ENCODE measurements at places on chromosomes 1 and 21.

DNA sequence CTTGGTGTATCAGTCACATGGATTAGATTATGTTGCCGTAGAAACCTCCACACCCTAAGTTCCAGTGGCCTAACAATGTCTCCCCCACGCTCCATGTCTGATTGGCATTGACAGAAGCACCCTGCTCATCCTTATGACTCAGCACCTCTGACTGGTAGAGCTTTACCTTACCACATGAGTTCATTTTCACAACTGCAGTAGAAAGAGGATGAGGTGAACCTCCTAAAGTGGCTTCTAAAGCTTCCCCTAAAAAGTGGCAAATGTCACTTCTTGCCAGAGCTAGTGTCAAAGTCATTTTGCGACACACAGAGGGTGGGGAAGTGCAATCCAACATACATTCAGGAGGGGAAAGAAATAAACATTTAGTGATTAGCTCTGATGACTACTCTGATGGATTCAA, 30.6 kb upstream of the LYPD8 start:
- no peak for ATAC-seq

GRCh38 chr1:202171292-202172014, 11.1 kb upstream of the PTPN7 start:
- no peak for ATAC-seq

- no peak for ATAC-seq
These were observed 510.8 kb upstream of the B3GALT2 start for GRCh38 chr1:193697115-193697762.

GRCh38 chr1:36699113-36699911, 216.6 kb upstream of the CSF3R start:
- ATAC-seq = no peak

DNA sequence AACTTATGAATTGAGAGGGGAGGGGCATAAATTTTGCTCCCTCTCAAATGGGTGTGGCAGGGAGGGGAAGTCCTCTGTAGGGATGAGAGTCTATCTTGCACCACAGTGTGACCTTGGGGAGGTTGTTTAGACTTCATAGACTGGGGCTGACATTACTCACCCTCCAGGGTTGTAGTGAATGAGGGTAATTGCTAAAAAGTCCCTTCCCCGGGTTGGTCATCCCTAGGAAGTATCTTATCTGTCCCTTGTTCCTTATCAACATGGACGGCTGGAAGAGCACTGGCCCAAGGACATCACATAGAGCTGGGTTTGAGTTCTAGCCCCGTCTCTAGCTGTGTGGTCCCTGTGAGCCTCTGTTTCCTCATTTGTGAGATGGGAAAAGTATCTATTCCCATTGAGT, 52.4 kb upstream of the SLC2A1 start:
- no peak for ATAC-seq

DNA sequence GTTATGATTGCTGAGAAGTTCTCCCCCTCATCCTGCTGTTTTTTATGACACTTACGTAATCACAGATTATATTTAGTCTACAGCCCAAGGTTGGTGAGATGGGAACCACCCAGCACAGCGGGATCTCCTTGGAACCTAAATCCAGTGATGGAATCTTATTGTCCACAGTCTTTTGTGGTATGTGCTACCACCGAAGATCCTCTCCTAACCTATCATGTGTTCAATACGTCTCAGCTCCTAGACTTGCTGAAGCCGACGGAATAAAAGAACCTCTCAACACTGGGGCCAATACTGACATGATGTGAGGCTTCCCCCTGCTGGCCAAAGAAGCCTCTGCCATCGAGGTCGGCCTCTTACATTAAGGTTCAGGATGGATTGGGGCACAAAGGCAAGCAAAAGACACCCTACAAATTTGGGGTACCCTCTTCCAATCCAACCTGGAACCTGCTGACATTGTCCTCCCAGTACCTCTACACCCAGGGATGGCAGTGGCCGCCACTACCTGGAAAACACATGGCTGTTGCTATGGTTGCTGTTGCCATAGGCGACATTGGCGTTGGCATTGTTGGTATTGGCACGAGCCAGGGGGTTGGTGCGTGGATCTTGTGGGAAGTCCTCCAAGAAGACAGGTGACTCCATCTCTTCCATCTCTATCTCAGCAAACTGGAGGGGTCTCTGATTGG, 19.4 kb upstream of the KIF21B start:
- peak; percentile 87 for ATAC-seq

DNA sequence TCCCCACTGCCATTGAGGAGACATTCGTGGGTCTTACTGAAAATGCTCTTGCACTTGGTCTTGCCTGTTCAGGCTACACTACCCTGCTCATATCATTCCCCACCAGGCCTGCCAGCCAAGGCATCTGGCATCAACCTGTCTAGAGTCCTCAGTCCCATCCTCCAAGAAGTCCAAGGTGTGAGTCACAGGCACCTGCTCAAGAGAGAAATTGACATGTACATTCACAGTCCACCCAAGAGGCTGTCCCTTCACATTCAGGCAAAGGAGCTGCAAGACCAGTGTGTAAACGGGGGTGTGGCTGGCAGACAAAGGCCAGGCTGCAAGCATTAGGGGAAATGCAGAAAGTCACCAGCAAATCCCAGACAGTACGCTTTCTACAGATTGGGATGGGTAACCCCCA, 13.1 kb upstream of the PLA2G2C start:
- no peak for ATAC-seq

GRCh38 chr1:234484991-234485739, 6.2 kb upstream of the TARBP1 start:
- ATAC-seq = no peak

GRCh38 chr1:4756851-4757580, 102.6 kb downstream of the AJAP1 start:
- no peak for ATAC-seq

DNA sequence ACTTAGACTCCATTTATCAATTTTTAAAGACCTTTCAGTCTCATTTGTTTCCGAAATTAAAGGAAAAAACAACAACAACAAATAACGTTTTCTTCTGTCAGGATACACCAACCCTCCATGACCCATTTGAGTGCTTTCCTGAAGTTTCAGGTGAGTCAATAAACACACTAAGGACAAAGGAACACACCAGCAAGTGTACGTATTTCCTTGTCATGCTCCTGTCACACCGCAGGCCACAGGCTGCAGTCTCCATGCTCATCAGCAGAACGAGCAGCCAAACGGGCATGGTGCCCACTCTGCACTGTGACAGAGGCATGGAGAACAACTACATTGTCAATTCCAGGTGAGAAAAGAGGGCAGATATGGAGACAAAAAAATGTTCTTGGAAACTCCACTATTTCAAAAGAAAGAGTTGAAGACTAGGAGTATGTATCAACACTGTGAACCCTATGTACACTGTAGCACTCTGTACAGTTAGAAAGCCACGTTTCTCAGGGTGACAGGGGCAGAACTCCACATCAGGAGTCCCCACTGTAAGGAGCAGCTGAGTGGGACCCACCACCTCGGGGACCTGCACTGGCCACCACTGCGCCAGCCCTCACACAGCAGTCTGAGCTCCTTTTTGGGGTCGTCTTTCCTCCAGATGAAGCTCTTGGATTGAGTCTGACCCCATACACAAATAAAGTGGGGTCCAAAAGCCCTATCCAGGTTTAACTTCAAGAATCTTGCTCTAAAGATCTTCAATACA, 2.6 kb downstream of the PTTG1IP start:
- ATAC-seq = no peak

DNA sequence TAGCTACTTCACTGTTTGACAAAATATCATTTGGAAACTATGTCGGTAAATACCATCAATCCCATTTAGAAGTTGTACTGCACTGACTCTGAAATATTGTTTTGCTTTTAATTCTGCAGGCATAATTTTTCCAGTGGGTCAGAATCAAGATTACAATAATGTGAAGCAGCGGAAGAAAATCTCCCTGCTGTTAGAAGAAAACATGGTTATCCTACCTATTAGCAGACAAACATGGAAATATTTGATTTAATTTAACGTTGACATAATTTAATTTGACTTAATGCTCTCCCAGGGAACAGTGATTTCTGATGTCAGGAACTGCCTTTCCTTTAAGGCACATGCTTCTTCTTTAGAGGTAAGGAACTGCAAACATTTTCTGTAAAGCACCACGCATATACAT, 634.0 kb downstream of the LTN1 start:
- ATAC-seq = no peak

GRCh38 chr1:247539215-247539614, 3.0 kb upstream of the OR2C3 start:
- ATAC-seq = no peak

DNA sequence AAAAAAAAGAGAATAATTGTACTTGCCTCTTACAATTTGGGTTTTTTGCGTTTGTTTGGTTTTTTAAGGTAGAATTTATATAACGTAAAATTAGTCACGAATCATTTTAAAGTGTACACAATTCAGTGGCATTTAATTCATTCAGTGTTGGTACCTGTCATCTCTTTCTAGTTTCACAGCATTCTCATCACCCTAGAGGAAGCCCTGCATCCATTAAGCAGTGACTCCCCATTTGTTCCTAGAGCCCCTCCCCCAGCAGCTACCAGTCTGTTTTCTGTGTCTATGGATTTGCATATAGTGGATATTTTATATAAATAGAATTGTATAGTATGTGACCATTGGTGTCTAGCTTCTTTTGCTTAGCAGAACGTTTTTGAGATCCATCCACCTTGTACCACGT, 233.2 kb upstream of the FMN2 start:
- ATAC-seq = no peak

GRCh38 chr1:6464514-6464836, 1.5 kb downstream of the TNFRSF25 start:
- ATAC-seq = no peak

GRCh38 chr21:29586696-29587095, 288.0 kb downstream of the BACH1 start:
- ATAC-seq = no peak

GRCh38 chr1:240001177-240001740, 90.4 kb upstream of the FMN2 start:
- no peak for ATAC-seq

DNA sequence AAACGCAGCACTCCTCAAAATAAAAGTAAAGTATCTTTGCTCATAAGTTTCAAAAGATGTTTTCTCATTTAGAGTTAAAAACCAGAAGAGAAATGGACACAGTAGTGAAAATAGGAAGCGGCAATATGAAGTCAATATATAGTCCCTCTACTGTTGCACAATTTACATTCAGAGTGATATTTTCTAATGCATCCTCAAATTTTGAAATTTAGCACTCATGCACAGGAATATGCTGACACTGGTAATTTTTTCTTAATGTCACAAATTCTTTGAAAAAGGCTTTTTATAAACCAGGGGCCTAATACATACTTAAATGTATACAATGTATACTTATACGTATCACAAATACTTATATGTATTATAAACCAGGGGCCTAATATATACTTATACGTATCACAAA, 19.5 kb downstream of the ST7L start:
- no peak for ATAC-seq

- ATAC-seq = no peak
These were observed 375.4 kb downstream of the COL11A1 start for GRCh38 chr1:102732927-102733326.

DNA sequence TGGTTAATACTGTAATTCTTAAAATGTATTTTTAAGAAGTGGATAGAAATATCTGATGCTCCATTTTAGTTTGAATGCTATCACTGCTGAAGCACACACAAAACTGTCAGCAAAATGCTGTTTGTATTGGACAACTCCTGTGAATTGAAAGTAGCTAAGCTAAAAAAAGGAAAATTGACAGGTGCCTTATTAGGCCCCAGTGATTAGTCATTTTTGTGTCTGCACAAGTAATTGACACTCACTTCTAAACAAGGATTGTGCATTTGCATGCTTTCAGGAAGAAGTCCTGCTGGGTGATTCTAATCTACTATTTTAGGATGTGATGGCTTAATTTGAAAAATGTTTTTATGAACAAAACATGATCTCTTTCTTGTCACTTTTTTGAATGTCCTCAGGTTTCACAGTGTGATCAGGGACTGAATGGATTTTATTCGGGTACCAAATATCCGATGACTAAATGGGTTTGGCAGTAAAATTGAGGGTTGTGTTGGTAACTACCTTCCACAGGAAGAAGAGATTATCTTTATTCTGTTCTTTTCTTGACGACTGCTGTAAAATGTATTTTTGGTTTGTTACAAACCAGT, 13.0 kb upstream of the MAP3K7CL start:
- ATAC-seq = no peak

DNA sequence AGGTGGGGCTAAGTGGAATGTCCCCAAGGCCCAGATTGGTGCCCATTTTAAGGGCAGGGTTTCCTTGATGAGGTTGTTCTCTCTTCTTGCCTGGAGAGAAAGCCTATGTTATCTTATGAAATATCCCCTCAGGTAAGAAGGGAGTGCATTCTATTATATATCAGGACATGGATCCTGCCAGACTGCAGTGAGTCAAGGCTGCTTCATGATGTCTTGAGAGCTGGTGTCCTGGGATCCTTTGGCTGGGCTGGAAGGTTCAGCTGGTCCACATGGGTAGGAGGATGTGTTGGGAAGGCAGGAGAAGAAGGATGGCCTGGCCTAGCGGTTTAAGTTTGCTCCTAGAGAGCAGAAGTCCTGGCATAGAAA, 207.6 kb downstream of the ROR1 start:
- ATAC-seq = no peak

GRCh38 chr1:17657436-17657835, 97.7 kb upstream of the ACTL8 start:
- no peak for ATAC-seq

- no peak for ATAC-seq
These were observed 716 bp upstream of the HPDL start for GRCh38 chr1:45325851-45326506.

DNA sequence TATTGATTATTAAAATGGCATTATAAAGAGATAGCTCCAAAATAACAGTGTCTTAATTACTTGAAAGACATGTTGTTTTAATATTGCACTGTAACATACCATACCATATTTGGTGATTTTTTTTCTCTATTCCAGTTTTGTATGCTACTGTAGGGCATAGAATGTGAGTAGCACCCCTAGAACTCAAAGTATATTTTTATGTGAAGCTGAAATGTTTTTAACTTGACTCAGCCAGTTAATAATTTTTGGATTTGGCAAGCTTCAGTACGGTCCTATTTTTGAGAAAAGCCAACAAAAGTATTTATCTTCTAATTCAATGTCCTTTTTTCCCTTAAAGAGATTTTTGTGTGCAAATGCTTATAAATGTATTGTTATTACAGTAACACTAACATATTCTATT, 593.8 kb downstream of the USP25 start:
- no peak for ATAC-seq

DNA sequence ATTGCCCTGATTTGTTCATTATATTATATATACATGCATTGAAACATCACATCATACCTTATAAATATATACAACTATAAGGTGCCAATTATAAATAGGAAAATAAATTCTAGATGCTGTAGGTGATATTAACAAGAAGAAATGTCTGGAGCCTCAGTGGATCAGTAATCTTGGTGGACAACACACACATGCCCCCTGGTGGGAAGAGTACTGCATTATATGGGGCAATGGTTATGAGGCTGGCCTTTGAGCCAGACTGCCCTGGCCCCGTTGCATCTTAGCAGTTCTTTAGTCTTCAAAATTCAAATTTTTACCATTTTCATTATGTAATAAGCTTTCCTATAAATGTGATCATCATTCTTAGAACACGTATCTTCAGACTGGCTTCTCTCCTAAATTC, 335.0 kb upstream of the GREM2 start:
- no peak for ATAC-seq

All from activated CD4-positive, CD25-positive, alpha-beta regulatory T cell treated with anti-CD3 and anti-CD28 coated beads, Interleukin-2, amount 50 U/mL, for 24 hours (primary cell).